ENCODE measurements at places on chromosomes 13 and 19.
A peak's percentile ranks its signal among the peaks of the same experiment; 100 is the strongest.

GRCh38 chr13:104740641-104741222 lies 1674.5 kb upstream of the SLC10A2 start:
- DNase-seq: peak; percentile 75

- DNase-seq: no peak
Measured at GRCh38 chr19:50850738-50851137, 4.0 kb upstream of the KLK3 start.

- peak; percentile 88 for DNase-seq
Measured at GRCh38 chr19:33724721-33725060, 72.0 kb upstream of the KCTD15 start.

- no peak for DNase-seq
Measured at GRCh38 chr19:50896591-50897190, 14.5 kb downstream of the KLK4 start.

GRCh38 chr13:99347911-99348451 lies 40.8 kb upstream of the GPR183 start:
- DNase-seq: no peak

DNA sequence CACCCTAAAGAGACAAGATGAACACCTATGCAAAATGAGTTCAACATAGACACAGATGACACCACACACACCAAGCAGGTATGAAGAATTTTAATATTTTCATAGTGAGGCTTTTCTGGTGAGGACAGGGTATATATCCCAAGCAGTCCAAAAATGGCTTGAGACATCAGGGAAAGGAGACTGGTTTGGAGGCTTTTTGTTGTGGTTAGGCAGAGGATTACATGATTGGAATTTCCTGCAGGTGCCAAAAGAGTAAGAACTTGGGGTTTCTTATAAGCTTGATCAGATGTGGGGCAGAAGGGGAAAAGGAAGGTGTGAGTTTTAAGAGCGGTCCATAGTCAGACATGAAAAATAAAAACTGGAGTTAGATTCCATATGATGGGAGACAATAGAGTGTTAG lies 420.8 kb upstream of the SLITRK1 start:
- no peak for DNase-seq

- no peak for DNase-seq
Measured at GRCh38 chr19:15253513-15253912, 21.3 kb upstream of the EPHX3 start.

DNA sequence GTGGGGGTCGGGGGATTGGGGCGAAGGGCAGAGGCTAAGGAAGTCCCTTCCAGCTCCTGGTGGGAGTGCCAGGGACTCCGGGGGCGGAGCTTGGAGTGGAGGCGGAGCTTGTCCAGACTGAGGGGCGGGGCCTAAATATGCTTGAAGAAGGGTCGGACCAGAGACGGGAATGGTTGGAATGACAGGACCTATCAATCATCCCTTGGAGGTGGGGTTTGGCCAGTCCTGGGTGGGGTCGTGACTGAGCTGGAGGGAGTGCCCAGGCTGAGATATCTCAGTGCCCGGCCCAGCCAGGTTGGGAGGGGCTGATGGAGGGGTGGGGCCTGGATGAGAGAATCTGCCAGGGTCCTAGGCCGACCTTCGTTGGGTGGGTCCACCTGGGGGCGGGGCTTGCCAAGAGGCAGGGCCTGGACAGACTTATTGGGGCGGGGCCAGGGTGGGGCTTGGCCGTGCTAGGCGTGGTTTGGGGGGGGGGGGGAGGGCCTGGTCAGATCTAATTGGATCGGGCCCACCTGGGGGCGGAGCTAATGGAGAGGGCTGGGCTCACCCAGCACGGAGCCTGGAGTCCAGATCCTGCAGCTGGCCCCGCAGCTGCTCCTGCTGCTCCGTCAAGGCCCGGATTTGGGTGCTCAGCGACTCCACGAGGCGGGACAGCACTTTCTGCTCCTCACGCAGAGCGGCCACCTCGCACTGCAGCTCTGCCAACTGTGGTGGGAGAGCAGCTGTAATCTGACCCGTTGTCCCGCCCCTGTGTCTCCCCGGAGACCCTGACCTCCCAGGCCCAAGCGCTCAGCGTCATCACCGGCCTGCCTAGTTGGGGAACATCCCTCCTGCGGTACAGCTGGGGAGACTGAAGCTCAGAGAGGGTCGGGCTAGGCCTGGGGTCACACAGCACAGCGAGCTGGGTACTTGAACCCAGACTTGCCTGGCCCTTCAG lies 2.6 kb upstream of the WIZ start:
- no peak for DNase-seq

DNA sequence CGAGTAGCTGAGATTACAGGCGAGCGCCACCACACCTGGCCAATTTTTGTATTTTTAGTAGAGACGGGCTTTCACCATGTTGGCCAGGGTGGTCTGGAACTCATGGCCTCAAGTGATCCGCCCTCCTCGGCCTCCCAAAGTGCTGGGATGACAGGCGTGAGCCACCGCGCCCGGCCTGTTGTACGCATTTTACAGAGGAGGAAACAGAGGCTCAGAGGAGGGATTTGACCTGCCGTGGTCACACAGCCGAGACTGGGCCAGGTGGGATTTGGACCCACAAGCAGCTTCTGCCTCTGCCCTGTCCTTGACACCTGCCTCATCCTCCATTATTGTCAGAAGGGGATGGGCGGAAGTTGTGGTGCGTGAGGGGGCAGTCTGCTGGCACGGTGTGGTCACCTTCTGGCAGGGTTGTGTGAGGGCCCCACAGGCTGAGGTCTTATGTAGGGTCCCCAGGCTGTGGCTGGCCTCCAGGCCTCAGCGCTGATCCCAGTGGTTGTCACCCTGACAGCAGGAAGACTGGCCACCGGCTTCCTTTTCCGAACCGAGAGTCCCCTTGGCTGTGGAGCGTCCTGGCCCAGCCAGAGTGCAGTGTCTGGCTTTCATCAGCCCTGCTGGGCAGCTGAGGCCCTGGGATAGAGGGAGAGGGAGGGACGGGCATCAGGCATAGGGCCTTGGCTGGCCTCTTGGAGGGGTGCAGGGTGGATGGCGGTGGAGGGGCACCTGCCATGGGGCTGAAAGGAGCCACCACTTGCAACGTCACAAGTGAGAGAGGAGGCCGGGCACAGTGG lies 20.3 kb downstream of the NFIC start:
- DNase-seq: no peak

DNA sequence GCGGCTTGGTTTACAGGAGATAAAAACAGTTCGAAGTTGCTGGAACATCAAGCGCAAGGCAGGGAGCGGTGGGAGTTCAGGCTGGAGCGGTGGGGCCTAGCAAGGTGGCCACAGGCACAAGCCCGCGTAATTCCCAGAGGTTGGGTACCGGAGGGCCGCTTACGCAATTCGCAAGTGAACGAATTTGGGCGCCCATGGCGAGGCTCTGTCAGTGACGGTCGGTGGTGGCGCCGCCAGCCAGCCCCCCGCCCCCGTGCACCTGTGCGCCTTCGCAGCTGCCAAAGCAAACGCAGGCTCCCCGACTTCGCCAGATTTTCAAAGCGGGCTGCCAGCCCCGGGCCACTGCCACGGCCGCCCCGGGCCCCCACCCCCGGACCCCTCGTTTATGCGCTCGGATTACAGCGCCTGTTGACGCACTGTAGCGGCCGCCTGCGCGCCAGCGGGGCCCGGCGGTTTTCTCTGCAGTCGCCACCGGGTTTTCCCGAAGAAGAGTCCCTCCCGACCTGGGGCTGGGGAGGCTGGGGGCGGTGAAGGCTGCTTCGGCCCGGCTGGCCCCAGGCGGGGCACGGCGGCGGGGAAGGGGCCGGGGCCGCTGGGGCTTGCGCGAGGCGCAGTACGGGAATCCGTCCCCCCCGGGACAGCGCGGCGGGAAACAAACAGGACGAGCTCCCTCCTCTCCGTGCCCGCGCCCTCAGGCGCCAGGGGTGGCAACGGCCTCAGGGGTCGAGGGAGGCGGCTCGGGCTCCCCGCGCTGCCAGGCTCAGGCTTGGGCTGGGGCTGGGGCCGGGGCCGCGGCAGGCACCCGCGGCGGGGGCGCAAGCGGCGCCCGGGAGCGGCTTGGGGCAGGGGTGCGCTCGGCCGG lies 709 bp downstream of the N4BP2L1 start:
- no peak for DNase-seq

- DNase-seq: no peak
Measured at GRCh38 chr13:59047546-59047945, 1116.2 kb downstream of the DIAPH3 start.

GRCh38 chr19:17718947-17719711 lies at the start of gene MAP1S:
Gene MAP1S, plus strand, starts transcription at chr19:17719480. Its CDS starts 23 bp downstream, at chr19:17719503.
- no peak for DNase-seq

DNA sequence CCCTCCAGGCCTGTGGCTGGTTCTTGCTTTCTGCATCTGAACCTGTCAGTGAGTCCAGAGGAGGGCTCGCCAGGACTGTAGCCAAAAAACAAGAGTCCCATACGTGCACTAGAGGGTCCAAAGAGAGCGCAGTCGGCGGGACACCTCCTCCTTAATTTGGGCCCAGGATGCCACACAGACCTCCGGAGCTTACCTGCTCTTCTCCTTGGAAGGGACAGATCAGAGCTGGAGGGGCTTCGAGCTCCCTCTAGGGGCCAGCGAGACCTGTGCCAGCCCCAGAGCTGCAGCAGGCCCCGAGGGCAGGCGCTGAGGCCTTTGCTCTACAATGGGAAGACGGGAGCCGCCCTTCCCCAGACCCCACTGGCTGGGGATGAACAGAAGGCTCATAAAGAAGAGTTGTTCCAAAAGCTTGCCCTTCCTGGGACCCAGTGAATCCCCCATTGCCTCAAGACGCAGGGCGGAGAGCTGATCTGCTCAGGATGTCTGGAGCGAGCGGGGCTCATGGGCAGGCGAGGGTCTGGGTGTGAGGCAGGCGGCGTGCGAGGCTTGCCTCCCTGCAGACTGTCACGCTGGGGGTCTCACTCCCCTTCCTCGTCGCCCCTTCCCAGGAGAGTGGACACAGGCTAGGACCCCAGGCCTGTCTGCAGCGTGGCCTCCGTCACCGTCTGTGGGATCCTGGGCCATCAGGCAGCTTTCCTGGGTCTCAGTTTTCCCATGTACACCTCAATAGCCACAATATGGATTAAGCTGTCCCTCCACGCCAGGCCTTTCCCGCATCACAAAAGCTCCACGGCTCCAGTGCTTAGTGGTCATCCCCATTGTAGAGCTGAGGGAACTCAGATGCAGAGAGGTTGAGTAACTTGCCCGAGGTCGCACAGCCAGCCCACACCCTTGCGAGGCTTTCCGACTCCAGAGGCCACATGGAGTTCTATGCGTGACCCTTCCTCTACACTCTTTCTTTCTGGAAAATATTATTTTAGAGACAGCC lies 46.9 kb upstream of the VSTM2B start:
- DNase-seq: no peak

DNA sequence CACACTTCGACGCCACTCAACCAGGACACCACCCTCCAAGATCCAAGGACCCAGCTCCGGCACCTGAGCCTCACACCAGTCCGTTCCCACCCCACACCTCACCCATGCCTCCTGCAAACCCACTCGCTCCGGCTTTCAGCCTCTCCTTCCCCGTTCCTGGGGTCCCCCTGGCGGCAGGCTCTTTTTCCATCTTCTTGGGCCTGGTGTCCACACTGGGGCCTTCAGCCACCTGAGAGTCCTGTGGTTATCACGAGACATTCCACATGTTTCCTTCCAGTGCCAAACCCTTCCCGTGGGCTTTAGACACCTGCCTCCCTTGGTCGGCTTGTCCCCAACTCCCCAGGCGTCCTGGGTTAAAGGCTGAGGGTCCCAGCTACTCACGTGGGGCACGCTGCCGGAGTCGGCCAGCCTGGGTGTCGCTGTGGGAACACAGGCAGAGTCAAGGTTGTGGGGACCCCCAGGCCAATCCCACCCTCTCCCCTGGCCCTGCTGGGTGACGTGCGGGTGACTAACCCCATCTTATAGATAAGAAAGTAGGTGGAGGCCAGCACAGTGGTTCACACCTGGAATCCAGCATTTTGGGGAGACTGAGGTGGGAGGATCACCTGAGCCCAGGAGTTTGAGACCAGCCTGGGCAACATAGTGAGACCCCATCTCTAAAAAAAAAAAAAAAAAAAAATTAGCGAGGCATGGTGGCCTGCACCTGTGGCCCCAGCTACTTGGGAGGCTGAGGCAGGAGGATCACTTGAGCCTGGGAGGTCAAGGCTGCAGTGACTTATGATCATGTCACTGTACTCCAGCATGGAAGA lies 1.9 kb downstream of the JSRP1 start:
- DNase-seq: no peak

GRCh38 chr19:12833738-12834565 lies 427 bp downstream of the RTBDN start:
- DNase-seq: no peak

GRCh38 chr19:21850656-21851255 lies 14.8 kb upstream of the ZNF43 start:
- DNase-seq: no peak

GRCh38 chr13:27450921-27451471 lies 632 bp upstream of the MTIF3 start:
- no peak for DNase-seq

DNA sequence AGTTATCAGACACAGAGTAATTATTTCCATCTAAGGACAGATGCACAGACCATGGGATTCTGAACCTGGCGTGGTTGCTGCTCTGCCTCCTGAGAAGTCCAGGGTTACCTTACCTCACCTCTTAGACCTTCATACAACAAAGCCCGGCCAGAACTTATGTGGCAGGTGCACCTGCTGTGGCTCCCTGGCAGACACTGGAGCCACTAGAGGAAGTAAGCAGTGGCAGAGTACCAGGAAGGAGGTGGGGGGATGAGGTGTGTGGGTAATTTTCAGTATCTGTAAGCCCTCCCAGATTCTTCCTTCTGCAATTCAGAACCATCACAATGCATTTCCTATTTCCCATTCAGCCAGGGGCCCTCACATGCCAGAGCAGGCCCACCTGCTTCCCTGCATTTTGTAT lies 106.1 kb upstream of the DOCK9 start:
- DNase-seq: no peak

- no peak for DNase-seq
Measured at GRCh38 chr13:25088562-25089221, 7.2 kb upstream of the PABPC3 start.

- no peak for DNase-seq
Measured at GRCh38 chr19:43765109-43765876, 10.5 kb upstream of the SMG9 start.

DNA sequence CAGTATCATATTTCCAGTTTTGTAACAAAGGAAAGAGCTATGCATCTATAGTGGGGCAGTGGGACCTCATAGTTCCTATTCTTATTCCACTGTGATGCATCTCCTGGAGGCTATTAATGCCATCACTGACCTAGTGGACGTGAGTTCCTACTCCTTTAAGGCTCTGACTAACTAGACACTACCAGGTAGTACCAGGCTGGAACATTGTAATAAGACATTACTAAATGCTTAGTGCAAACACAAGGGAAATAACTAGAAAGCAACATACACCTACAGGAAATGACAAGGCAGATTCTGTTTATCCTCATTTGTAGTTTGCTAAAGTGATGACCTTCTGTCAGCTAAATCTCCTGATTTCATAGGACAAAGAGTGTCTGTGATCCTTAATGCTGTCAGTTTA lies 192.5 kb downstream of the POSTN start:
- no peak for DNase-seq

DNA sequence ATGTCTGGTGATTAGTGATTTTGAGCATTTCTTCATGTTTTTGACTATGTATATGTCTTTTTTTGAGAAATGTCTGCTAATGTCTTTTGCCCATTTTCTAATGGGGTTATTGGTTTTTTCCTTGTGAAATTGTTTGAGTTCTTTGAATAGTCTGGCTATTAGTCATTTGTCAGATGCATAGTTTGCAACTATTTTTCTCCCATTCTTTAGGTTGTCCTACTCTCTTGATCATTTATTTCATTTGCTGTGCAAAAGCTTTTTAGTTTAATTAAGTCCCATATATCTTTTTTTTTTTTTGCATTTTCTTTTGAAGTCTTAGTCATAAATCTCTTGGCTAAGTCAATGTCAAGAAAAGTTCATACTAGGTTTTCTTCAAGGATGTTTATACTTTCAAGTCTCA lies 449.8 kb downstream of the DACH1 start:
- no peak for DNase-seq

- no peak for DNase-seq
Measured at GRCh38 chr19:44303976-44304568, 753 bp downstream of the ZNF235 start.

Measured in NCI-H524 treated with DMSO at 0.1 percent for 48 hours (cell line).